ENCODE measurements at places on chromosomes 2 and 18.

DNA sequence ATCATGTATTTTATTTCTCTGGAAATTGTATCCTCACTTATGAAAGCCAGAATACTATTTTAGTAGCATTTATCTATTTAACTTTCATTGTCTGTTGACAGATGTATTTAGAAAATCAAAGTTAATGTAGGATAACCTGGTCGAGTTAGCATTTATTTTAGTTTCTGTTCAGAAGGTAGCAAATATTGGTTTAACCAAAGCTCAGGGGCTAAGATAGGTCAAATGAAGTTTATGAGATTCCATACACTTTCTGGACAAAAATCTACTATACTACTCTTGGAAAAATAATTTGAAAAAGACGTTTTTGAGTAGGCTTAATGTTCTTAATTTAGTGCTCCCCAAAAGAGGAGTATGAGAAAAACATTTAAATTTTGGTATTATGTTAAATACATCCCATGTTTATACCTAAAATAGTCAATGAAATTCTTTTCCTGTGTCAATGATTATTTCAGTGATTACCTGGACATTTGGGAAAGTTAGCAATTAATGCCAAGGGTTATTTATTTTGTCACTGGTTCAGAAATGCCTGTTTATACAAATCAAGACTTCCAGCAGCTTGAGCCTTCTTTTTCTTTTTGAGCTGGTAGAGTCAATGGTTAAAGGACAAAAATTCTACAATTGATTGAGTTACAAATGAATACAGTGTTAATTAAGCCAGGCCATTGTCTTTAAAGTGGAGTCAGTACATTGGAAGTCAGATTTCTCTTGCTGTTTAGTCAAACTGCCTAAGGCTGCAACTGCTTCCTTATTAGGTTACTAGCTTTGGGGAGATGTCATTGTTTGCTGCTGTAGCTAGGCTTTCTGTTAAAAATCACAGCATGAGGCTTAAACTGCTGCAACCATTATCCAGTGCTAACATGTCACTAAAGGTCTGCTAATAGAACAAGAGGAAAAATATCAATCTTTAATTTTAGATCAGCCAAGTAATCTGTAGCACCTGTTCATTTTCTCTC lies 182.3 kb downstream of the CAMKMT start:
- no peak for DNase-seq

- DNase-seq: no peak
Measured at GRCh38 chr18:36635414-36636096, 193.2 kb downstream of the TPGS2 start.

DNA sequence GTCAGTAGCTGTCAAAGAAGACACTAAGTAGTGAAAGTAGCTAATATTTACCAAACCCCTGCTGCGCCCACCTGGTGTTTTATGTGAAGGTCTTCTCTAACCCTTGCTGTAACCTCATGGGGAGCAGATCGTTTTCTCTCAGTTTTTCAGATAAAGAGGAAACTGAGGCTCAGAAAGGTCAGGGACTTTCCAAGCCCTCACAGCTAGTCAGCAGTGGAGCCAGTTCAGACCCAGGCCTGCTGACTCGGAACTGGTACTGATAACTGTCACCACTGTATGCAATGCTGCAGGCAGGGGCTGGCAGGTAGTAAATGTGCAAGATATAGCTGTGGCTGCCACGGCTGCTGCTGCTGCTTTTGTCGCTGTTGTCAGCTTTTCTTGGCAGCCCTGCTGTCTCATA lies 69.1 kb downstream of the LRRFIP1 start:
- no peak for DNase-seq

DNA sequence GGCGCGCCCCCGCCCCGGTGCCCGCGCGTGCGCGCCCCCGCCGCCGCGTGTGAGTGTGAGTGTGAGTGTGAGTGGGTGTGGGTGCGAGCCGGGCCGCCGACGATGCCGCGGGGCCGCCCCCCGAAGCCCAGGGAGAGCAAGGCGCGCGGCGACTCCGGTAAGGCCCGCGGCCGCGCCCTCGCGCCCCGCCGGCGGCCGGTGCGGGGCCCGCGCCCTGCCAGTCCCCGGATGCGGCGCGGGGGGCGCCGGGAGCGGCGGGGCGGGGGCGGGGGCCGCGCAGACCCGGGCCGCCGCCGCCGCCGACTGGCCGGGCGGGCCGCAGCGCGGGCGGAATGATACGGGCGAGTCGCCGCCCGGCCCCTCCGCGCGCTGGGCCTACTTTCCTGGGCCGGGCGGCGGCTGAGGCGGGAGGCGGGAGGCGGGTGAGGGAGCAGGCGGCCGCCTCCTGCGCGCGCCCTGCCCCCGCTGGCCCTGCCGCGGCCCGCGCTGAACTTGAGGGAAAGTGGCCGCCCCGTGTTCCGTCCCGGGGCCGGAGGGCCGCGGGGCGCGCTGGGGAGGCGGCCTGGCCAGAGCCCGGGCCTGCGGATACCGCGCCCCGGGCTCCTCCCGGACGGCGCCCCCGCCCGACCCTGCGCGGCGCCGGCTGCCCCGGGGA lies at the start of gene ZNF236:
Gene ZNF236 (plus strand): TSS at position 52 of the 655 bp plus-strand sequence. CDS start 51 bp downstream, at position 103.
- peak; percentile 46 for DNase-seq

GRCh38 chr2:239238381-239238780 lies 162.4 kb downstream of the HDAC4 start:
- no peak for DNase-seq

- no peak for DNase-seq
Measured at GRCh38 chr2:170742896-170743529, 27.2 kb upstream of the ERICH2 start.

DNA sequence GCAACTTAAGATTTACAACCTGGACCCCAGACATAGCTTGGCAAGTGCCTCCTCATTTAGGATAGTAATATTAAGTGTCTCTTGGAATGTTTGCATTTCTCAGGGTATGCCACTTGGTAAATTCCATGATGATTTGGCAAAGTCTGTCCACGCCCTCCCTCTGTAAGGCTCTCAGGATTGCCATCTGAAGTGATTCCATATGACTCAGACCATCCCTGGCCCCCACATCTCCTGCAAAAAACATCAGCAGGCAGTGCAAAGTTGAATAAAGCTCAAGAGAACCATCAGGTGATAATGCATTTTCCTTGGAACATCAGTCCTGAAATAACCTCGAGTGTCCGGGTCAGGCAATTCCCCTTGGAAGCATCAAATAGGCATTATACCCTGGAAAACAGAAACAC lies 27.1 kb upstream of the PIEZO2 start:
- no peak for DNase-seq

DNA sequence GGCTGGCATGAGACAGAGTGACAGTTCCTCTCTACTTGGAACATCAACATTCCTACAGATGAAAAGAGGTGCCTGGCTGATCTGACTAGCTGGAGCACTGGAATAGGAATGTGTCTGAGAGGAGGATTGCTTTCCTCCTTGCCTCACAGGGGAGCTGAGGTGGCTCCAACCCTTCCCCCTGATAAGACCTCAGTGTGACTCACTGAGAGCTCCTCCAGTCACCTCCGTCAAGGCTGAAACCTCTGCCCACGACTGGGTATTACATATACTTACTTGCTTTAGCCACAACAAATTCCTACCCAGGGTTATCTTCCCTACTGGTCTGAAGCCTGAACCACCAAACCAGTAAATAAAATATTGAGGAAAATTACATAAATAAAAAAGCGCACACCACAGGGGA lies 342.7 kb upstream of the REG3G start:
- no peak for DNase-seq

DNA sequence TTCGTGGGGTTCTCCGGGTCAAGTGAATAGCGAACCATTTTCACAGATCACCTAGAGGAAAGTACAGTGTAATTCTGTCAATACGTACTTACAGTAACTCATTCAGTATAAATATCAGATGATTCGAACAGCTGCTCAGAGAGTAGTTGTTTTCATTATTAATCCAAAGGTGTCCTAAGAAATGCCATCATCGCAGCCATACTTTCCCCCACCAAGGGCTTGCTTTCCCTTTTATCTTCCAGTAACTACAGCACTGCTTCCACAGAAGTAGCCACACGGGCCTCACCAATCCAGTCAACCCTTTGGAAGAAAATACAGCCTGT lies 4.5 kb upstream of the C18orf32 start:
- no peak for DNase-seq

GRCh38 chr2:46955764-46956163 lies 40.2 kb upstream of the MCFD2 start:
- DNase-seq: no peak

DNA sequence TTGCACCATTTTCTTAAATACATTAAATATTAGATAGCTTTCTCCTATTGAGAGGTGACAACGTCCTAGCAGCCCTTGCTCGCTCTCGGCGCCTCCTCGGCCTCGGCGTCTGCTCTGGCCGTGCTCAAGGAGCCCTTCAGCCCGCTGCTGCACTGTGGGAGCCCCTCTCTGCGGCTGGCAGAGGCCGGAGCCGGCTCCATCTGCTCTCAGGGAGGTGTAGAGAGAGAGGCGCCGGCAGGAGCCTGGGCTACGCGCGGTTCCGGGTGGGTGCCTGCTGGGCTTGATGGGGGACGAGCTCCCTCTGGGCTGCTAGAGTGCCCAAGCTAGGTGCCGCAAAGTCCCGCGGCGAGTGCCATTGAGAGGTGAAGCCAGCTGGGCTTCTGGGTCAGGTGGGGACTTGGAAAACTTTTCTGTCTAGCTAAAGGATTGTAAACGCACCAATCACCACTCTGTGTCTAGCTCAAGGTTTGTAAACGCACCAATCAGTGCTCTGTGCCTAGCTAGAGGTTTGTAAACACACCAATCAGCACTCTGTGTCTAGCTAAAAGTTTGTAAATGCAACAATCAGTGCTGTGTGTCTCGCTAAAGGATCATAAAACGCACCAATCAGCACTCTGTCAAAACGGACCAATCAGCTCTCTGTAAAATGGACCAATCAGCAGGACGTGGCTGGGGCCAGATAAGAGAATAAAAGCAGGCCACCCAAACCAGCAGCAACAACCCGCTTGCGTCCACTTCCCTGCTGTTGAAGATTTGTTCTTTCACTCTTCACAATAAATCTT lies 3.1 kb downstream of the RPRD1A start:
- no peak for DNase-seq

DNA sequence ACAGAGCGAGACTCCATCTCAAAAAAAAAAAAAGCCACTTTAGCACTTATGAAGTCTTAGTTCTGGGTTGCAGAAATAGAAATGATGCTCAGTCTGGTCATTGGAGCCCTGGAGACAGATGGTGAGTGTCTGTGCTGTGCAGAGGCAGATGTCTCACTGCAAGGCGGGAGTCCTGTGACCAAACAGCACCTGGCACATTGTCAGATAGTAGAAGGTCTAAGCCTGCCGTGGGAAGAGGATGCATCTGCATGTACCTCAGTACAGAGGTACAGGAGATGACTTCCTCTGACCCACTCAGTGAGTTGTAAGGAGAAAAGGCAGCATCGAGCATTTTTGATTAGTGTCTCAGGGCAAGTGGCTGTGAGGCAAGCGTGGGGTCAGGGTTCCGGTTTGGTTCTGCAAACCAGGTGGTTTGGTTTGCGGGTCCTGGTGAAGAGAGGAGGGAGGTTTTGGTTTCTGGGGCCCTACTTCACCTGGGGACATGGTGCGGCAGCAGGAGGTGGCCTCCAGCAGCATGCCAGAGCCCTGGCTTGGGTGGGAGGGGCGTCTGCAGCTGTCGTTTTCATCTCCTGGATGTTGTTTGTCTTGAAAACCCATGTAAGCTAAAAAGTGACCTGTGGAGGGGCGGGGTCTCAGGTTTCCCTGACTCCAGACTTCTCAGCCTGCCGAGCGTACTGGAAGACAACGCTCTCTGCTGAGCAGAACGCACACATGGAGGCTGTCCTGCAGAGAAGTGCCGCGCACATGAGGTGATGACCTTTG lies 3.8 kb downstream of the RBFA start:
- DNase-seq: no peak

DNA sequence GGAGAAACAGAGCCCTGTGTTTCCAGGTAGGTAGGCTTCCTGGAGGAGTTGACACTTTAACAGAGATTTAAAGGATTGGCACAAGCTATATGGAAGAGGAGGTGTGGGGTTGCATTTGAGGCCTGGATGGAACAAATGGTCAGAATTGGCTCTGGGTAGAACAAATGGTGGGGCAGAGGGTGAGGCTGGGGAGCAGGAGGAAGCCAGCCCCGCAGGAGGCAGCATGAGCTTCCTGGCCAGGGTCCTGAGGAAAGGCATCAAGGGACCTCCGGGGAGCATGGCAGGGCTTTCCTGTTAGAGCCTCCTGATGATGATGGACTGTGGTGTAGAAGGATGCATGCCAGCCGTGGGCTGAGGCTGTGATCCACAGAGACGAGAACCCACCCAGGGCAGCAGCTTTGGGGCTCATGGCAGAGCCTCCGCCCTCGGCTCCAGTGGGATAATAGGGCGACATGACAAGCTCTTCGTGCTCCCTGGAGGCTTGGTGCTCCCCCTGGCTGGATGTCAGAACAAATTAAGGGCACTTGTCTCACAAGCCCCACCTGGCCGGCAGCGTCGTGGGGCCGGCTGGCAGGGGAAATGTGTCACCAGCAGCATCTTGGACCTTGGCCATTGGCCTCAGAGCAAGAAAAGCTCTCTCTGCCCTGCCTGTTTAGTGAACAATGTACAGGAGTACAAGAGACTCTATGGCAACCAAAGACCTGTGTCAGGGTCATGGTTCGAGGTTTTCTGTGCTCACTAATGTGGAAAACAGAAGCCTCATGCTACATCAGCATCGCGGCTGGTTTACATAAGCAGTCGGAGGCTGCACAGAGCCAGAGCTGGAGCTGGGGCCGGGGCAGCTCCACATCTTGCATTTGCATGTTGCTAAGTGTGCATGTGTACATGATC lies 153.5 kb downstream of the MYCN start:
- DNase-seq: no peak
